GM10248 (cell line): ENCODE measurements at places on chromosomes 12 and 14.
A peak's percentile ranks its signal among the peaks of the same experiment; 100 is the strongest.

DNA sequence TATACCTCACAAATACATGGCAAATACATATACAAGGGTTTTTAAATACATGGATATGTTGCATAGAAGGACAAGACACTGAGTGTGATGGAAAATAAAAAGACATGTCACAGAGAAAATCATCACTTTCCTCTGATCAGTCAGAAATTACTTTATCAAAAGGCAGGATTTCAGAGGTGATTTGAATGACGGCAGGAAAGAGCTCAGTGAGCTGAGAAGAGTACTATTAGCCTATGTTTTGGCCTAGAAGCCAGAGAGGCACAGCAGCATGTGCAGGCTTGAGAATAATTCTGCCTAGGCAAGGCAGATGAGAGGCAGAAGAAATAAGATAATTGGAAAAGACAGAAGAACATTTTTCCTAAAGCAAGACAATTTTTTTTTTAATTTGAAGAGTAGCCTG, 94.9 kb downstream of the BCAT1 start:
- DNase-seq, result no peak

DNA sequence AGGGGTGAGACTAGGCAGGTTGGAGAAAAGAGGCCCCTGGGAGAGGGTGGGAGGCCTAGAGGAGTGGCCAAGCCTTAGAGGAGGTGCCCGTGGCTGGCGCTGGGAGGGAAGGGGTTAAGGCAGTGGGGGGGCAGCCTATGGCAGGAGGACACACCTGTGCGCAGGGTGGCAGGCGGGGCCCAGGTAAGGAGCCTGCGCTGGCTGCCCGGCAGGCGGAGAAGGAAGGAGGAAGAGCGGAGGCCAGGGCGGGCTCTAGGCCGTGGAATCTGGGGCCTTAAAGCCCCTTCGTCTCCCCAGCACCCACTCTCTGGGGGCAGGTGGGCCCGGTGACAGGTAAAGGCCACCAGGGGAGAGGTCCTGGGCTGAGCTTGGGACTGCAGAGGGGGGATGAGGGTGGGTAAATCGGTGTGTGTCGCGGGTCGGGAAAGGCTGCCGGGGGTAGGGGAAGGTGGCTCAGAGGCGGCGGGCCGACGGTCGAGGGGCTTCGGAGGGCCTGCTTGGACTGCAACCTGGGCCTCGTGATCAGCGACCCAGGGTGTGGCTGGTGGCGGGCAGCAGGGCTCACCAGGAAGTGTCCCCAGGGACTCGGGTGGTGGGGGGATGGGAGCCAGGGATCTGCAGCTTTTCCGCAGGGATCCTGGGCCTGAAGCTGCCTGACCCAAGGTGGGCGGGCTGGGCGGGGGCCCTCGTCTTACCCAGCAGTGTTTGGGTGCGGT, 7.3 kb downstream of the PHB2 start:
- no peak for DNase-seq

DNA sequence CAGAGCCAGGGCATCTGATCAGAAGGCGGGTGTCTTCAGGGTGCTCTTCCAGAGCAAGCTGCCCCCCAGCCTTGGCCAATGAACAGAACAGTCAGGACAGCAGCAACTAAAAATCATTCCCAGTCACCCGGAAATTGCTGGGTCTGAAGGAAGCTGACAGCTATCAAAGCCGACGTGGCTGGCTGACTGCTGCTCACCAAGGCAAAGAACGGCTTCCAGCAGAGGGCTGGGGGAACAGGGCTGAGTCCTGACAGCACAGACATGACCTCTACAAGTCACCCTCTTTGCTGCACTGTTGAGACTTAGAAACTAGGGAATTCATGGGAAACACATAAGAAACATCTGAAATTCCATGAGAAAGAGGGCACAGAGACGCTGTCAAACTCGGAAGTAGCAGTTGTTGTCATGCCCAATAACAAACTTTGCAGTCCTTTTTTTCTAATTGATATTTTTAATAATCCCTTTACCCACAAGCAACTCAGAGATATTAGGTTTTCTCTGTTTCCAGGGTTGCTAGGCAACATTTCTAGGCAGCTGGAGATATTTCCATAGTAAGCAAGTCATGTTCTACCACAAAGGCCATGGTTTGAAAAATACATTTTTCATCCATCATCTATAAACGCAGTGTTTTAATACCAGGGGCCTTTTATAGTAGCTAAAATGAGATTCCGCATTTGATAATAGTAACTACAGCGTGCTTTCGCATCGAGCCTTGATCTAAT, 365.2 kb downstream of the SEC23A start:
- DNase-seq, result no peak

DNA sequence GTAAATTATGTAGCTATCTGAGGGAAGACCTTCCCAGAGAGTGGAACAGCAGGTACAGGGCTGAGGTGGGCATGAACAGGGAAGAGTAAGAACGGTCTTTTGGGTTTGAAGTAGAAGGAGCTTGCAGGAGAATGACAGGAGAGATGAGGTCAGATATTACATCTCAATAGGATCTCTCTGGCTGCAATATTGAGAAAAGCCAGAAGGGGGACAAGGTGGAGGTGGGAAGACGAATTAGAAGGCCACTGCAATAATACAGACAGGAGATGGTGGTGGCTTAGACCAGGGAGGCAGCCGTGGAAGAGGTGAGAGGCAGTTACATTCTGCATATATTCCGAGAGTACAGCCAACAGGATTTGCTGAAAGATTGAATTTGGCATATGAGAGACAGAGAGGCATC, 310.2 kb downstream of the APAF1 start:
- peak; percentile 22 for DNase-seq

DNA sequence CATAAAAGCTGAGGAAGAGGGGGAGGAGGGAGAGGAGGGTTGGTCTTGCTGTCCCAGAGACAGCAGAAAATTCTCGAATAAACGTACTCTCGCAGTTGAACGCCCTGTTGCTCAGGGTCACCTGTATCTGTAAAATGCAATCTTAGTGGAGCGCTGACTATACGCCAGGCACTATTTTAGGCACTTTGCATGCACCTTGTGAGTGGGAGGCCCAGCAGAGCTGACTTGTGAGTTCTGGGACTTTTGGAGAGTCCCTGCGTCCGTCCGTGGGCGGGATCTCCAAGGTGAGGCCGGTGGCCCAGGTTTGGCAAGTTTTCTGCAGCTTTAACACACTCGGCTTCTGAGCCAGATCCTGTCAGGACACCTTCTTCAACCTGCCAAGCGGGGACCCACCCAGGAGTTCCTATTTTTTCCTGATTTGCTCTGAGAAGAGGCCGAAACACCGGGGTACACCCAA, 32.5 kb upstream of the PLEKHG6 start:
- peak; percentile 68 for DNase-seq

DNA sequence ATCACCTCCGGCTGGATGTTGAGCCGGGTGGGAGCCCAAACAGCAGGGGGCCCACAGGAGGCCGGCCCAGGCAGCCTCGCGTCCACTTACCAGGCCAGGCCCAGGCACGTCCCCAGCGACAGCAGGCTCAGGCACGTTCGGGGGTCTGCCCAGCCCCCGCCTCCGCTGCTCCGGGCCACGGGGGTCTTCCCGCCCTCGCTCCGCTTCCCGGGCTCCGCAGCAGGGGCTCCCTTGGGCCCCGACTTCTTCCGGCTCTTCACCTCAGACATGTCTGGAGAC, 216 bp downstream of the IKBIP start:
- no peak for DNase-seq

GRCh38 chr14:50967103-50967502, 22.8 kb upstream of the PYGL start:
- DNase-seq, result no peak

GRCh38 chr12:114218136-114218535, 187.8 kb downstream of the TBX5 start:
- DNase-seq, result no peak

DNA sequence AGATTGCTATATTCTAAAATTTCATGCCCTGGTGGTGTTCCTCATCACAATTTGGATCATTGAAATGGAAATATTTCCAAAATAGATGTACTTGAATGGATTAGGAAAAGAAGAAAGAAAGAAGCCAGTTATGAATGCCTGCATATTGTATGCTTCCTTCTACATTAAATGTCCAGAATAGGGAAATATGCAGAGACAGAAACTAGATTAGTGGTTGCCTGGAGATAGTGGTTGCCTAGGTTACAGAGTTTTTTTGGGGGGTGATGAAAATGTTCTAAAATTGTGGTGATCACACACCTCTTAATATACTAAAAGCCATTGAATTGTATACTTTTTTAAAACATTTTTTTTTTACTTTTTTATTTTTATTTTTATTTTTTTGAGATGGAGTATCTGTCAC, 18.0 kb downstream of the TUBA1A start:
- no peak for DNase-seq

DNA sequence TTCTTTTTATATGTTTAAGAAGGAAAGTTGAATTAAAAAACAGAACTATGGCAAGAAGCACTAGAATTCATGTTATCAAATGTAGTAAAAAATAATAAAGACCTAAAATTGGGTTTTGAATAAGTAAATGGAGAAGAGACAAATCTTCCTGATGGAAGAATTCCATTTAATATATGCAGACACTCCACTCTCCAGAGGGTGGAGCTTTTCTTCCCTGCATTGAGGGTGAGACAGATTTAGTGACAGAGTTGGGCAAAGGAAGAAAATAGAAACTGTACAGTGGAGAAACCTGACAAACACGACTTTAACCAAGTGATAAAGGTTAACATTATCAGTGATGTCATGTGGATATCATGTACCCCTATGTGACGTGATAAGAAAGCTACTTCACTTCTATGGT, 217.6 kb downstream of the PRKD1 start:
- DNase-seq, result no peak

DNA sequence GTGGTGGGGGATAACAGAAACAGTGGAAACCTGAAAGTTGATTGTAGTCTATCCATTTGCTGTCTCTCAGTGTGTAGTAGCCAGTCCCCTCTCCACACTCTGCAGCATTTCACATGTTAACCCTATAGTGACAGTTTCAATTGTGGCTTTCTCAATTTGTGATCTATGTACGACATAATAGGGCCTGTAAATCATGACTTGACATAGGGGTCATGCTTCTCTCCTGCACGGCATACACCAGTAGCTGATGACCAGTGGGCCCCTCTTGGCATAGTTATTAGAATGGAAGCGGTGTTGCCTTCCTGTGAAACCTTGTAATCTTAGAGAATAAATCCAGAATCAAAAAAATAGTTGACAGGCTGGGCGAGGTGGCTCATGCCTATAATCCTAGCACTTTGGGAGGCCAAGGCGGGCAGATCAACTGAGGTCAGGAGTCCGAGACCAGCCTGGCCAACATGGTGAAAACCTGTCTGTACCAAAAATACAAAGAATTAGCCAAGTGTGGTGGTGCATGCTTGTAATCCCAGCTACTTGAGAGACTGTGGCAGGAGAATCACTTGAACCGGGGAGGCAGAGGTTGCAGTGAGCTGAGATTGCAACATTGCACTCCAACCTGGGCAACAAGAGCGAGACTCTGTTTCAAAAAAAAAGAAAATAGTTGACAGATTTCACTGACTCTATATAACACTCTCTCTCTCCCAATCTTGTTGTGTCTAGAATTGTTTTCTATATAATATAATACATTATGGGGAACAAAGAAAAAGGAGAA, 44.6 kb upstream of the VSX2 start:
- DNase-seq, result no peak

- no peak for DNase-seq
Measured at GRCh38 chr14:22520796-22521195, 68.2 kb downstream of the DAD1 start.

DNA sequence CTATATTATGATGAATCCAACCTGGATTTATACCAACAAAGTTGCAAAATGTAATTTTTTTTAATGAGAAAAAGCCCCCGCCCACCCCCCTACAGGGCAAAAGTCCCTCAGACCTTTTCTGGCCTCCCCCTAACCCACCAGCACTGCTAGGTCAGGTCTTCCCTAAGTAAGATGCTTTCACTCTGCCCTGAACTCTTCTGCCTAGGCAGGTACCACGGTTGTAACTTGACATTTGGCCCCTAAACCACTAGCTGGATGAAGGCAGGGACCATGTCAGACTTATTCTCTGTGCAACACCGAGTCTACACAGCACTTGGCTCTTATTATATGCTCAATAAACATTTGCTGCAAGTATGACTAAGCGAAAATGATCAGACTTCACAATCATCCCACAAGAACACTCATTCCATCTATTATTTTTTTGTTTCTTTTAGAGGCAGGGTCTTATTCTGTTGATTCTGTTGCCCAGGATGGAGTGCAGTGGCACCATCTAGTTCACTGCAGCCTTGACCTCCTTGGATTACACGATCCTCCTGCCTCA, 63.2 kb downstream of the SPRING1 start:
- no peak for DNase-seq

DNA sequence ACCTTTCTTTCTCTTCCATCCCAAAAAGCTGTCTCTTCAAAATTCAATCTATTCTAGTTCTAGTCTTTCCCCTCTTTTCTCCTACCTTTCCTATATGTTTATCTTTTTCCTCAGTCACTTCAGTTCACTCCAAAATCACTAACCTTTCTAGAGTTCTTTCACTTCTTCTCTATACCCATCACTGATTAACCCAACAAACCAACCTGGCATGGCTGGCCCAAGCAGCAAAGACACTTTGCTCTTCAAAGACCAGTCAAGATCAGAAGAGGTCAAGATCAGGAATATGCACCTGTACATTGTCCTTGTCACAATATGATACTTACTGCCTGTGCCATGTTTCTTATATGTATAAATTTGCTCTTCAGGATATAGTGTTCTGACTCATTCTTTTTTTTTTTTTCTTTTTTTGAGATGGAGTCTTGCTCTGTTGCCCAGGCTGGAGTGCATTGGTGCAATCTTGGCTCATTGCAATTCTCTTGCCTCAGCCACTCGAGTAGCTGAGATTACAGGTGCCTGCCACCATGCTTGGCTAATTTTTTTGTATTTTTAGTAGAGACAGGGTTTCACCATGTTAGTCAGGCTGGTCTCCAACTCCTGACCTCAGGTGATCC, 112.9 kb downstream of the C12orf42 start:
- no peak for DNase-seq

GRCh38 chr14:71206766-71207371, 299.6 kb downstream of the PCNX1 start:
- no peak for DNase-seq

DNA sequence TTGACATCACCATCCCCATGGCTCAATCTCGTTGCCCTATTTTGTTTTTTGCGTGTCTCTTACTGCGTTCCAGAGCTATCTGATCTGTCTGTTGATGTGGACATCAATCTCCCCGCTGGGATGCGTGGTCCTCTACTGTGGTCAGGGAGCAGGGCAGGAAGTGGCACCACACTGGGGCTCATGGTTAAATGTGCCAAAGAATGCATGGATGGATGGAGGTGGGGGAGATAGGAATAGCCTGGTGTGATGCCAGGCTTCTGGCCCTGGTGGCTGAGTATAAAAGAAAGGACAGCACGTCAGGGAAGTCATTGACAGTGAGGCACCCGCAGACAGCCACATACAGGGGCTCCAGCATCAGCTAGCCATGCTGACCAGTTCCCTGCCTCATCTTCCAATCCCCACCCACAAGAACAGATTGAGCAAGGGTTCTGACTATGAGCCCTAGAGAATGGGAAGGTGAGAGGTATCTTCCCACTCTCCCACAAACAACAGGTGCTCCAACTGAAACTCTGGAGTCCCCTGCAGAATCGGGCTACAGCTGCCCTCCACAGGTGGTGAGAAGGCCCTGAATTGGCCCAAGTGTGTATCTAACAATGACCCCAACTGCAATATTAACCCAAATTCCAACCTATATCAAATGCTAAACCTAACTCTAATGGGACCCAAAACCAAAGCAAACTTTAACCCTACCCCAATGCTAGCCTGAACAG, 2.7 kb upstream of the BEGAIN start:
- no peak for DNase-seq
